Muscle of arm (tissue), 14 donors: ENCODE measurements at places on chromosomes 16 and 17. TPM values are rescaled to one million over a fixed set of nuclear protein-coding genes. Genes with fewer than 3 reads are reported as not detected.

- no peak for DNase-seq
Observed at GRCh38 chr17:65409381-65409780, 152.1 kb downstream of the AXIN2 start.

DNA sequence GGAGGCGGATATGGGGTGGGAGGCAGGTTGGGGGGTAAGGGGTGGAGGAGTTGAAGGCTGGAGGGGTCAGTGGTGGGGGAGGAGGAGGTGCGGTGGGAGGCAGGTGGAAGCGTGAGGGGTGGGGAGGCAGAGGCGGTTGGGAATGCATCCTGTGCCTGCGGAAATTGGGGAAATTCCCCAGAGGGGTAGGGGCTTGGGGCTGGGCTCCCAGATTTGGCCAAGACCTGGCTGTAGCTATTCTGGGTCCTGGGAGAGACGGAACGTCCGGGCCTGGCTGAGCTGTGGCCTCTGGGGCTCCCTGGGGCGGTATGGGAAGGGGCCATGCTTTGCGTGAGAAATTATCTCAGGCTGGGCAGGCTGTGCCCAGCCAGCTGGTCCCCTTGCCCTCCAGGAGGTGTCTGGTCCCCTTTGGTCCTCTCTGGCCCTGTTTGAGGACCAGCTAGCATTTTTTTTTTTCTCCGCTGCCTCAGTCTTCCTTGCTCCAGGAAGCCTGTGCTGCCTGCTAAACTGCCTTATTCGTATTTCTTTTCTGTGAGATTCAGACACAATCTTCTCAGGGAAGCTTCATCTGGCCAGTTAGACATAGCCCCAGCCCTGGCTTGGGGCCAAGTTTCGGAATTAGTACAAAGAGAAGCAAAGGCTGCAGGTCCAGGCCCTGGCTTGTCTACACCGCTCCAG is 7.3 kb upstream of the TRPV2 start:
- DNase-seq, result peak; percentile 69

The ADGRG3 gene
- polyA plus RNA-seq, result 0.20 TPM

The C1QTNF1 gene
- 4.4 TPM for polyA plus RNA-seq

The PYDC1 gene
- 0.64 TPM for polyA plus RNA-seq

DNA sequence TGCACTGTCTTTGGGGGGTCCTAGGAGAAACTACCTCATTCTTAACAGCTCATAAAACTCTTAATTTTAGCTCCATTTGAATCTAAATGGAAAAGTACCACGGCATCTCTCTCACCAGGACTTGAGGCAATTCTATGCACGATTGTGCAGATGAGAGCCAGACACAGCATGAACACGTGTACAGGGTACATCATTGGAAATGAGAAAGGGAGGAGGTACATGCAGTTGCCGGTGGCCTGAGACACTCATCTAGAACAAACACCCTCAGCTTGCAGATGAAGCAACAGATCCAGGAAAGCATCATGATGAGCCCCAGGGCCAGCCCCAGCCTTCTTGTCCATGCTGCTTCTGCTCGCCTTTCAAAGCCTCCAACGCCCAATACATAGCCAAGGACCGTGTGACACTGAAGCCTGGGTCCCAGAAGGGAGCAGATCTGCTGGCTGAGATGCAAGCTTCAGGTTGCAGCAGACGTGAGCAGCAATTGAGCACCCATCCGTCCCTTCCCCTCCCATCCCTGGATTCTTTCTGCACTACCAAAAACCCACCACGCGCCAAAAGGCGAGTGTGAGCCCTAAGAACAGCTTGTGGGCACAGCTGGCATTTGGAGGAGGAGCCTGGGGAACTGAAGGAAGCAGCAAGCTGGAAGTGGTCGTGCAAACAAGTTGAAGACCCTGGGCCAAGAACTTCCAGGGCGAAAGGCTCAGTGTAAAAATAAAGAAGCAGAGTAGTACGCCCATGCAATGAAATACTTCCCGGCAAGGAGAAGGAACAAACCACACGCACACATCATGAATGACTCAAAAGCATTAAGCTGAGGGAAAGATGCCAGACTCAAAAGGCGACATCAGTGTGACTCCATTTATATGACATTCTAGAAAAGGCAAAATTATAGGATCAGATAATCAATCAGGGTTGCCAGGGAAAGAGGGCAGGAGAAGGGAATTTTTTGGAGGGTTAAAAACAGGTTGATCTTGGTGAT is 7.3 kb upstream of the RCVRN start:
- no peak for DNase-seq

The SEPTIN1 gene
- polyA plus RNA-seq, result not detected

DNA sequence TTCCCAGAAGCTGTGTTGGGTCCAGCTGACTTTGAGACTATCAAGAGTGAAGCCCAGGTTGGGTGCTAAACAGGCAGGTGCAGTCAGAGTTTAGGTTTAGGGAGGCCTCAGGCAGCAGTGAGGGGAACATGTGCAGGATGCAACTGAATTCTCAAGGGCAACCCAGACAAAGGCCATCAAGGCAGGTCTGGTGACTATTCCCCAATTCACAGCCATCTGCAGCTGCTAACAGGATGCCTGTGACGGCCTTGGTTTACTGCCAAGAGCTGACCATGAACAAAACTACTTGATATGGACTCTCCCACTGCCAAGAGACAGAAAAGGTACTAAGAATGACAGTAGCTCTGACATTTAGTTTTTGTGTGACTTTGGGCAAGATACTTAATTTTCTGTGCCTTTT is 45.2 kb upstream of the BCAR1 start:
- peak; percentile 44 for DNase-seq

The DPEP2 gene
- polyA plus RNA-seq, result 0.91 TPM

DNA sequence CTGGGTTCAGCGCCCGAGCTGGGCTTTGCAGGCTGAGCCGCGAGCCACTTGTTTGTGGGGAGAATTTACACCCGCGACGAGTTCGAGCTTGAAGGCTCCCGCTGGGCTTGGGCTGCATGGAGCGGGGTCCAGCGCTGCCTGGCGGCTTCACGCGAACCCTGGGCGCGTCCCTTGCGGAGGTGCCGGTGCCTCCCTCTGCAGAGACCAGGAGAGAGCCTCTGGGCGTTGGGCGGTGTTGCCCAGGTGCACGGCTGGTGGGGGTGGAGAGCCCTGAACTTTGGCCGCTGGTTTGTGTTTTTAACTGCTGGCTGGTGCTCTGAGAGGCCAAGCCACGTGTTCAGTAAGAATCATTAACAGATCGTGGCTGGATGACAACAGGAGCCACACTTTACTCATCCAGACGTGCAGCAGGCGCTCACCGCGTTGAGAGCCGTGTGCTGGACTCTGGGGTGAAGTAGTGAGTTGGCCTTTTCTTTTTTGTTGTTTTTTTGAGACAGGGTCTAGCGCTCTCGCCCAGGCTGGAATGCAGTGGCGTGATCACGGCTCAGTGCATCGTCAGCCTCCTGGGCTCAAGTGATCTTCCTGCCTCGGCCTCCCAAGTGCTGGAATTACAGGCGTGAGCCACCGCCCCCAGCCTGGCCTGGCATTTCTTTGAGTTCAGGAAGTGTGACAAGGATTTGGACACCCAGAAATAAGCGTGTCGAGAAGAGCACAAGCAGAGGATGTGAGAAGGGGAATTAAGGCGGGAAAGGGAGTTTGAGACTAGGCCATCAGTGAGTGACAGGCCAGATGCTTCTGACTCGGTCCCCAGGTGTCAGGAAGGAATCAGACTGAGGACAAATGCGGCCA is 827 bp downstream of the CDK10 start:
- no peak for DNase-seq

DNA sequence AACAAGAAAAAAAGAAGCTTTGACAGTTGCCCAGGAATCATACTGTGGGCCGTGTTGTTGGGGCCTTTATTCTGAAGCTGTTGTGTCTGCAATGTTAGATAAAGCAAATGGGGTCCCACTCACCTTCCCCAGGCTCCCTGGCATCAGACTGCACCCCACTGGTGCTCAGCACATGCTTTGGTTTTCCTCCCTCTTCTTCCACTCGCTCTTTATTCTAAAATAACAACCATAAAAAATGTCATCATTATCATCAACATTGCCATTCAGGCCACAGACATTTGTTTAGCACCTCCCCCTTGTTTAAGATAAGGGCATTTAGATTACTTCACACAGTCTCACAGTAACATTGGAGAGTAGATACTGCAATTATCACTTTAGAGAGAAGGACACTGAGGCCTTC is 8.2 kb downstream of the MYLK3 start:
- DNase-seq, result no peak

DNA sequence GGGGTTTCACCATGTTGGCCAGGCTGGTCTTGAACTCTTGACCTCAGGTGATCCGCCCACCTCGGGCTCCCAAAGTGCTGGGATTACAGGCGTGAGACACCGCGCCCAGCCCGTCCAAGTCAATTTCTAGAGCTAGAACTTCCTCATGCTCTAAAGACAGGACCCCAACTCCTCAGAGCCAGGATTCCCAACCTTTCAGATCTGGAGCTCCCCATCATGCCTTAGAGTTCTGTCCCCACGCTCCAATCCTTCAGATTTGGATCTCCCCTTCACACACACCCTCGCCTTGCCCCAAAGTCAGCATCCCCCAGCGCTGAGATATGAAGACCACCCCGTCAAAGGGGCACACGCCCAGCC is 448 bp downstream of the KCTD19 start:
- no peak for DNase-seq

DNA sequence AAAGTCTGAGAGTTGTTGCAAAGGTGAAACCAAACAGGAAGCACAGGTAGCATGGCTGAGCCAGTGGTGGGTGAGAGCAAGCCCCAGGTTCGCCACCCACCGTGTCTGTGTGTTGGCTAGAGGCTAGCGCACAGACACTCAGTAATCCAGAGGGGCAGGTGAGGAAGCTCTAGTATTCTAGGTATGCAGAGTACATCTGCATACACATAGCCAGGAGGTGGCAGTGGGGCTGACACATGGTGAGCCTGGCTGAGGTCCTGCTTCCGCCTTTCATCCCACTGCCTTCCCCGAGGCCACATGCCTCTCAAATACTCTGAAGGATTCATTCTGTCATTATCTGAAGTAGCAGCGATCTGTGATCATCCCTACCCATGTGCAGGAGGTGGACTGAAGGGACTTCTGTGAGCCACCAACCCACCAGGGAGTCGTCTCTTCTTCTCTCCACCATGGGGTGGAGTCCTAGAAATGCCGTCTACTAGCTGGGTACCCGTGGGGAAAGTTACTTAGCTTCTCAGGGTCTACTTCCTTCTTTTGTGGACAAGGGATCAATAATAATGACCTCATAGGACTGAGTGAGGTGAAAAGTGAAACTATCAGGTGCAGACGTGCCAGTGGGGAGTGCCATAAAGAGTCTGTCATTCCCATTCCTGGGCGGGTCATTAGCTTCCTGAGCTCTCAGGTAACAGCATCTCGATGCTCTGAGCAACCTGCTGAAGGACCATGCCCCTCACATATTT is 36.0 kb upstream of the ICAM2 start:
- no peak for DNase-seq

The UMOD gene
- polyA plus RNA-seq, result not detected

DNA sequence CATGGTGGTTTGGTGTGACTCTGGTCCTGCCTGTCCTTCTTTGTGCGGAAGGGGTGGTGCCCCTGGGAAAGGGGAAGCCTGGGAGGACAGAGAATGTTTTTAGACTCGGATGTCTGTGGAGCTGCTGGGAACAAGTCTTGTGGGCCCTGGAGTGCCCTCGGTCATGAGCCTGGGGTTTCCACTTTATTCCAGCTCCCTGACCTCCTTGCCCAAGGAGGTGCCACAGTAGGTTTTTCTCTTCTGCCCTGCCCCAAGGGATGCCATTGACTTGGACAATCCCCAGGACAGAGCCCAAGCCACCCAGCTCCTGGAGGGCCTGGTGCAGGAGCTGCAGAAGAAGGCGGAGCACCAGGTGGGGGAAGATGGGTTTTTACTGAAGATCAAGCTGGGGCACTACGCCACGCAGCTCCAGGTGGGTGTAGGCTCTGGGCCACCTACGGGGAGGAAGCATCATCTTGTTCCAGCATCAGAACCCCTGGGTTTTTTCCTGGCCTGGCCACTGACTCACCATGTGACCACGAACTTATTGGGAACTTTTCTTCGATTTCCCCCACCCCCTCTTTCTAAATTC is 1.4 kb downstream of the STAT5A start:
- DNase-seq, result no peak

GRCh38 chr17:43784628-43785101 is 4.4 kb downstream of the CFAP97D1 start:
- DNase-seq, result peak; percentile 45

The ATP1B2 gene
- not detected for polyA plus RNA-seq

The SYCE1L gene
- polyA plus RNA-seq, result 3.1 TPM

GRCh38 chr17:50039058-50039457 is 16.9 kb upstream of the ITGA3 start:
- DNase-seq, result no peak
